Breast epithelium (tissue), 4 donors: ENCODE measurements at places on chromosomes 3 and 15. TPM values are rescaled to one million over a fixed set of nuclear protein-coding genes. Genes with fewer than 3 reads are reported as not detected.
A peak's percentile ranks its signal among the peaks of the same experiment; 100 is the strongest.

TBC1D21 gene
- not detected for total RNA-seq

DNA sequence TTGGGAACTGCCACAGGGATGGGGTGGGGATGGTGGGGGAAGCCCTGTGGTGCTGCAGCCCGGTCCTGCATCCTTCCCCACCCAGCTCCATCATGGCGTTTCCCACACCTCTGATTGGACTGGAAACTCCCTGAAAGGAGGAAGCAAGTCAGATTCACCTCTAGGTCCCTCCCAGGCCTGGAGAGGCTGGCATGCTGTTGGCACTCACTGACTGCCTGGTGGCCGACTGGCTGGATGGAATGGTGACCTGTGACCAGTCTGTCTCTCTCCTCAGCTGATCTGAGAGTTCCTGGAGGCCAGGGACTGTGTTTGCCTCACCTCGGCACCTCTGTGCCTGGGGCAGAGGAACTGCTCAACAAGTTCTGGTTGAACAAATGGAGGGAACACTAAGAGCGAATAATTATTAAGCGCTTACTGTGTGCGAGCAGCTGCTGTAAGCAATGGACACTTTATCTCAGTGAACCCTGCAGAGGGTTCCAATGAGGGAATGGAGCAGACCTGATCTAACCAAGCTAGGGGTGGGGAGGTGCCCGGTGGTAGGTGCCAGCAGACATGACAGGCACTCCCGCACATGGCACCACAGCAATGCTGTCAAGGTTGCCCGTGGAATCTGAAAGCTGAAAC is 3.5 kb upstream of the HHATL start:
- DNase-seq: peak; percentile 22

SCN11A gene
- 0.48 TPM for total RNA-seq

- DNase-seq: no peak
These were observed 42.8 kb upstream of the C3orf70 start for GRCh38 chr3:185195652-185196051.

CLDN16 gene
- total RNA-seq: not detected

DNA sequence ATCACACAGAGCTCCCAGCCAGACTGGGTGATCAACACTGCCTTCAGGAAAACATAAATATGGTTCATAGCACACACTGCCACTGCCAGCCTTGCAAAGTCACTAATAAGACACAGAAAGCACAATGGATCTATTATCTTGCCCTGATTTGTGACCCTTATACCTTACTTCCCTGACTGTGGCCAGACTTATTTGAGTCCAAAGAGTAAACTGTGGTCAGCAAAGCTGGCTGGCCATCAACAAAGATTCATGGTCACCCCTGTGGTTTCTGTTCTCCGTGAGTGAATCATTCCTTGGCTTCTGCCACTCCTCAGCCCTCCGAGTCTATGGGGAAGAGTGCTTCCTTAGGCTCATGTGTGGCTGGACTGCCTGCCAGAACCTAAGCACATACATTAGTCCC is 437.7 kb downstream of the RAP2B start:
- peak; percentile 18 for DNase-seq

DNA sequence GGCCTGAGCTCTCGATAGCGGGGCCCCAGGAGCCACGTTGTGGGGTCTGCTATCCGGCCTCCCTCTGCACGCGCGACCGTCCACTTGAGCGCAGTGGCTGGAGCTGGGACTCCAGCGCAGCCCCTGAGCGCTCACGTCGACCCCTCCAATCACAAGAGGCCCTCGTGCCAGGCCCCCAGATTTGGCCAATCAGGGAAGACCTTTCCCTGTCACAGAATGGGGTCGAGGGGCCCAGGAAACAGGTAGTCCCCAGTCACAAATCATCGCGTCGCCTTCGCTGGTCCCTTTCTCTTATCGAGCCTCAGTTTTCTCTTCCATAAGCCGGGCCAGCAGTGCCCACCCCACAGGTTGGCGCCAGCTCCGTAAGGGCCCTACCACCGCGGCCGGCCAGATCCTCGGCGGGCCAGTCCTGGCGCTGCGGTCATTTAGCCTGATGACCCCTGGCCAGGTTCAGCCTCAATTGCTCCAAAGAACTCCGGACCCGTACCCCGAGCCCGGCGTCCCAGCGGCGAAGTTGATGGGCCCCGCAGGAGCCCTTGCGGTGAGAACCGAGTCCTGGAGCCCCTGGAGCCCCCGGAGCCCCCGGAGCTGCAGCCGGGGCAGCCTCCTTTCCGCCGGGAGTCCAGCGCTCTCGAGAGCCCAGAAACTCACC is 435 bp downstream of the ALDH1L1 start:
- DNase-seq: peak; percentile 38

GRCh38 chr15:101252836-101253235 is 988 bp upstream of the CHSY1 start:
- DNase-seq: no peak

DNA sequence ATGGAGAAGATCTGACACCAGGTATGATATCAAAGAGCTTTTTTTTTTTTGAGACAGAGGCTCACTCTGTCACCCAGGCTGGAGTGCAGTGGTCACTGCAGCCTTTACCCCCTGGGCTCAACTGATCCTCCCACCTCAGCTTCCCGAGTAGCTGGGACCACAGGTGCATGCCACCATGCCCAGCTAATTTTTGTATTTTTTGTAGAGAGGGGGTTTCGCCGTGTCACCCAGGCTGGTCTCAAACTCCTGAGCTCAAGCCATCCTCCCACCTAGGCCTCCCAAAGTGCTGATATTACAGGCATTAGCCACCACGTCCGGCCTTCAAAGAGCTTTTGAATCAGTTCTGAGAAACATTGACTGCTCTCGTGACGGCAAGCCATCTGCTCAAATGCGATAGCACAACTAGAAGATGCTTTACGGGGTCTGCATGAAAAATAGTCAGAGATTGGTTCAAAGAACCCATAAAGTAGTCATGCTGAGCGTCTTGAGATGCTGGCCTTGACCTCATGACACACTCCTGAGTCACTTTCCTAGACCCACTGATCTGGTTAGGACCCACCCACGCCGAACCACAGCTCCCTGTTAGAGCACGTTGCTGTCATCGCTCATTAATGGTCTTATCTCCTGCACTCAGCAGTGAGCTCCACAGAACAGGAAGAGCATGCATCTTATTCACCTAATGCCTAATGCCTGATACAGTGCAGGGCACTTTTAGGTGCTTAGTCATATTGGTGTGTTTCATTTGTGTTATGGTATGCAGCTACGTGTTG is 57.0 kb upstream of the NR2F2 start:
- no peak for DNase-seq
